CD8-positive, alpha-beta T cell (primary cell): ENCODE measurements at places on chromosomes 16 and 17. TPM values are rescaled to one million over a fixed set of nuclear protein-coding genes. Genes with fewer than 3 reads are reported as not detected.

GAS2L2 gene
- total RNA-seq, result 0.17 TPM

TMEM220 gene
- 3.5 TPM for total RNA-seq

XAF1 gene
- total RNA-seq, result 16.3 TPM

JPH3 gene
- not detected for total RNA-seq

ELAC2 gene
- 66.7 TPM for total RNA-seq

CIAO3 gene
- total RNA-seq, result 30.0 TPM

FBXW10 gene
- not detected for total RNA-seq

C16orf74 gene
- 3.5 TPM for total RNA-seq

GPRC5C gene
- total RNA-seq, result not detected

NAA38 gene
- 16.5 TPM for total RNA-seq

AURKB gene
- 0.62 TPM for total RNA-seq

BRCA1 gene
- total RNA-seq, result 1.3 TPM

SNX20 gene
- 18.6 TPM for total RNA-seq

ABCC6 gene
- total RNA-seq, result not detected

PPP1R27 gene
- total RNA-seq, result not detected

STAT3 gene
- 343 TPM for total RNA-seq

USP7 gene
- total RNA-seq, result 317 TPM

EFNB3 gene
- not detected for total RNA-seq

NDUFAB1 gene
- total RNA-seq, result 36.0 TPM

DPEP3 gene
- total RNA-seq, result 0.58 TPM

TP53TG3C gene
- not detected for total RNA-seq

GJD3 gene
- total RNA-seq, result not detected

WFIKKN1 gene
- 0.17 TPM for total RNA-seq

PTX4 gene
- total RNA-seq, result not detected

GOSR1 gene
- total RNA-seq, result 45.2 TPM

MLX gene
- total RNA-seq, result 21.3 TPM

MARCHF10 gene
- total RNA-seq, result not detected

MIEN1 gene
- 30.1 TPM for total RNA-seq

IRF8 gene
- 25.5 TPM for total RNA-seq

MTMR4 gene
- total RNA-seq, result 27.7 TPM

NHERF1 gene
- total RNA-seq, result 72.5 TPM

SMTNL2 gene
- total RNA-seq, result not detected

KRT36 gene
- not detected for total RNA-seq

MMP2 gene
- not detected for total RNA-seq

AIPL1 gene
- not detected for total RNA-seq

TBC1D3H gene
- total RNA-seq, result not detected

OR1F1 gene
- total RNA-seq, result not detected

PHOSPHO1 gene
- total RNA-seq, result not detected

KCNG4 gene
- not detected for total RNA-seq

CCL1 gene
- not detected for total RNA-seq

EPX gene
- not detected for total RNA-seq

KRTAP17-1 gene
- total RNA-seq, result not detected

FLYWCH2 gene
- 10.9 TPM for total RNA-seq

MAP2K4 gene
- total RNA-seq, result 29.4 TPM

CACNA1H gene
- 1.9 TPM for total RNA-seq

KRT14 gene
- total RNA-seq, result not detected

GINS2 gene
- total RNA-seq, result 1.0 TPM

FBXO39 gene
- total RNA-seq, result 0.39 TPM

DLX4 gene
- total RNA-seq, result 0.44 TPM

CLEC19A gene
- not detected for total RNA-seq

CD300H gene
- total RNA-seq, result not detected

KRT15 gene
- total RNA-seq, result not detected

C16orf46 gene
- total RNA-seq, result 0.76 TPM

HS3ST6 gene
- total RNA-seq, result not detected

HSDL1 gene
- 8.7 TPM for total RNA-seq

HOXB7 gene
- total RNA-seq, result 0.22 TPM
